ENCODE measurements at places on chromosomes 7 and 10. TPM values are rescaled to one million over a fixed set of nuclear protein-coding genes. Genes with fewer than 3 reads are reported as not detected.

DNA sequence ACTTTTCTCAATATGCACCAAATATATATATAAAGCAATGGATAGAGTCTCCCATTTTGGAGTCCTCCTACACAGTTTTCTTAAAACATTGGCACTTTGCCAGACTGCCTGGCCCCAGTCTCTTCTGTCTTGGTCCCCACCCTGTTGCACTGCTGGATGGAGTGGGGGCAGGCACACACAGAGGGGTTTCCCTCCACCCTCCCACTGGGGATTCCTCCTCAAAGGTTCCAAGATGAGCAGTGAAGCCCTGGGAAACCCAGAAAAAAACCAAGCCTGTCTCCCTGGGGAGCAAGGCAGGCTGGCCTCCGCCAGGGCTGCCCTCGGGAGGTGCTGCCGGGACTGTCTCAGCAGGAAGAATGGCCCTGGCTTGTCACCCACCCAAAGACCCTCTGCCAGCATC, 68.0 kb downstream of the SH3PXD2A start:
- no peak for DNase-seq

DNA sequence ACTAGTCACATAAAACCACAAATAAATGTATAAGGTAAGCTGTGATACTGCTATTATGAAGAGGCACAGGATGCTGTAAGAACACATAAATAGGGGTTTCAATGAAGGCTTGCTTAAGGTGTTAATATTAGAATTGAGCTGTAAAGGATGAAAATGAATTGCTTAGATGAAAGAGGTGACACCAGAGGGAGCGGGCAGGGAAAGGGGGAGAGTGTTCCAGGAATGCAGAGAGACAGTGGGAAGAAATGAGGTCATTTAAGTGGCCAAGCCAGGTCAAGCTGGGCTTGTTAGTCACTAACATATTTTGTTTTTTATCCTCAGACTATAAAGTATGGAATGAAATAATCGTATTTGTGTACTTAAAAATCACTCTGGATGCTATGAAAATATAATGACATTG, 193.5 kb downstream of the NRG3 start:
- DNase-seq = no peak

DNA sequence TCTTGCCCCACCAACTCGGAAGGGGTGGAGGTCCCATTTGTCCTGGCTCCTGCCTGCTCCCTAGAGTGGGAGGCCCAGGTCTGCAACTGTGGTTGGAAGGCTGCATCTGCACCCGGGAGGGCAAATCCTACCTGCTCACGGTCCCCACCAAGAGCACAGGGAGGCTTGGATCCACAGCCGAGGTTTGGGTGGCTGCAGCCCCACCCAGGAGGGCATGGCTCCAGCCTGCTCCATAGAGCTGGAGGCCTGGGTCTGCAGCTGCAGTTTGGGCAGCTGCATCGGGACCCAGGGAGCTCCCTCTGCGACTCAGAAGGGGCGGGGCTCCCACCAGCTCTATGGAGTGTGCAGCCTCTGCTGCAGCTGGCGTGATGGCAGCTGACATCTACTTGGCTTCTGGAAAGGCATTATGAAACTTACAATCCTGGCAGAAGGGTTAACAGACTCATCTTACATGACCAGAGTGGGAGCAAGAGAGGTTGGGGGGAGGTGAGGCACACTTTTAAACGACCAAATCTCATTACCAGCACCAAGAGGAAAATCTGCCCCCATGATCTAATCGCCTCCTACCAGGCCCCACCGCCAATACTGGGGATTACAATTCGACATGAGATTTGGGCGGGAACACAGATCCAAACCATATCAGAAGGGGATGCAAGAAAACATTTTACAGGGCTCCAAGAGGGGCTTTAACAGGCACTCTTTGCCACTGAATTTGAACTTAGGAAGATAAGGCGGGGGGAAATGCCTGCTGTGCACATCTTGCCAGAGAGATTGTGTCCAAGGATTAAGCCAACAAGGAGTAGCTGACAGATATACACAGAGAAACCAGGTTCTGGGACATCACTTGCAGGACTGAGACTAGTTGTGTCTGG, 8.2 kb upstream of the BLVRA start:
- DNase-seq = peak; percentile 79

- DNase-seq = no peak
Measured at GRCh38 chr7:2860627-2861133, 16.6 kb upstream of the GNA12 start.

DNA sequence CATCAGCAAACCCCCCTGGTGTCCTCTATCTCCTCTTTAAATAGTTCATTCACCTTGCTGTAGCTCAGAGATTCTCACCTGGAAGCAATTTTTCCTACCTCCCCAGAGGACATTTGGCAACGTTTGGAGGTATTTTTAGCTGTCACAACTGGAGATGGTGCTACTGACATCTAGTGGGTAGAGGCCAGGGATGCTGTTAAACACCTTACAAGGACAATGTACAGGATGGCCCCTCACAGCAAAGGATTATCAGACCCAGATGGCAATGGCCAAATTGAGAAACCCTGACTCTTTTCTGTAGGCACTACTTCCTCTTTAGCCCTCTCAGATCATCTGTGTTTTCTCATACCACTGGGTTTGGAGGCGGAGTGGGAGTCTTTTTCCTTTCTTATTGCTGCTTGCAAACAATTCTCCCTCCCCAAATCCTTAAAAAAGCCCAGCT, 13.2 kb upstream of the TRA2A start:
- no peak for DNase-seq

Gene BLOC1S2
- polyA plus RNA-seq = 27.2 TPM

Gene CTAGE4
- 1.9 TPM for polyA plus RNA-seq
